Neural crest cell (in vitro differentiated cells): ENCODE measurements at places on chromosomes 7 and 10.

DNA sequence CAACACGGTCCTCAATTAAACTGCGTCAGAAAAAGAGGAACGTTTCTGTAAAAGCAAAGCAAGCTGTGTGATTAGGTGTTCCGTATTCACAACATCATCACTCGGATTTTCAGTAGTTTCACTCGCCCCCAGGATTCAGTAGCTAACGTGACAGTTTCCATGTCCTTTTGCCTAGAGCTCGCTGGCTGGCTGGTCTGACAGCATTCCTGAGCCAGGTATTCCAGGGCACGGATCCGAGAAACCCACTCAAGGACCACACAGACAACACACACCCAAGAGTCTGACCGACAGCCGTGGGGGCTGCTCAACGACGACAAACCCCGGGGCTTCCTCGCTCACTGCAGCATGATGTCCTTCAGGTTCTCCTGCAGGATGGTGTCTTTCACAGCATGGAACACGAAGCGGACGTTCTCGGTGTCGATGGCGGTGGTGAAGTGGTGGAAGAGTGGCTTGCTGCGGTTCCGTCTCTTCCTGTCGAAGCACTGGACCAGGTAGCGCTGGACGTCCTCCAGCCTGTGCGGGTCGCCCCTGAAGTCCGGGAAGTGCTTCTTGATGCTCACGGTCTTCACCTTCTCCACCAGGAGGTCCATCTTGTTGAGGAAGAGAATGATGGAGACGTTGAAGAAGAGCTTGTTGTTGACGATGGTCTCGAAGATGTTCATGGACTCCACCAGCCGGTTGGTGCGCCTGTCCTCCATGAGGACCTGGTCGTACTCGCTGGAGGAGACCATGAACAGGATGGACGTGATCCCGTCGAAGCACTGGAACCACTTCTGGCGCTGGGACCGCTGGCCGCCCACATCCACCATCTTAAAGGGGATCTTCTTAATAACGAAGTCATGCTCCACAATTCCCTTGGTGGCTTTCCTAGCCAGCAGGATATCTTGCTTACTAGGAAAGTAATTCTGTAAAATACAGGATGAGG, 43.1 kb downstream of the AMZ1 start:
- H3K4me1 ChIP-seq: peaks cover 19% of the 10 kb centered on the region
- H3K36me3 ChIP-seq: peaks cover 15% of the 10 kb centered on the region
- no peak overlapping the region for H3K4me3 ChIP-seq
- DNase-seq: no peak
- no peaks in the 10 kb centered on the region for H3K27me3 ChIP-seq

- DNase-seq: no peak
- H3K4me3 ChIP-seq: no peak overlapping the region
- peaks cover 17% of the 10 kb centered on the region for H3K4me1 ChIP-seq
- peaks cover 35% of the 10 kb centered on the region for H3K27me3 ChIP-seq
- no peaks in the 10 kb centered on the region for H3K36me3 ChIP-seq
- H3K27ac ChIP-seq: no peak overlapping the region
These were observed 4.9 kb downstream of the DKK1 start for GRCh38 chr10:52318822-52319464.

DNA sequence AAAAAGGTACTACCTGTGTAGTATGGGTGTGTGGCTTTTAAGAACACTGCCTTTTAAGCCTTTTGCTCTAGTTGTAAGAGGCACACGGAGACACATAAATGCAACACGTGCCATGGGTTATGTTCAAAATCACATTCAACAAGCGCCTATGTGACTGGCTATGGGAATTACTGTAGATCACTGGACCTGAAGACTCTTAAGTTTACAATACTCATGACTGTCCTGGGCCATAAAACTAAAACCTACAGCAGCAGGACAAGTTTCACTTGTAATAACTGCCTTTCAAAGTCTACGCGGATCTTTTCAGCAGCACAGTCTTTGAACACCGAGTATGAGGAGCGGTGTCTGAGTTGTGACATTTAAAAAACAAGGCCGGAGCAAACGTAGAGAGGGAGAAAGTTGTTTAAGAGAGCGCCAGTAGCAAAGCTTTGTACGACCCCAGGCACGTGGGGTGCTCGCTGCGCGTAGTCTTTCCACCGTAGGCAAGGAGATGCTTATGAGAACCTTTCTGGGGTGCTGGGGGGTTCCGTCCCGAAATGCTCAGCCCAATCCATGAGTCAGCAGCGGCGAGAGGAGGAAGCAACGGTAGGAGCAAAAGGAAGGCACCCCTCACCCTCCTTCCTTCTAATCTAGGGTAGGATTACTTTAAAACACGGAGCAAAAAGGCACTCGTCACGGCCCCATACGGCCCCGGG, 662 bp downstream of the DNAJC2 start:
- H3K4me1 ChIP-seq: peaks cover 46% of the 10 kb centered on the region
- H3K4me3 ChIP-seq: peak overlapping the region; percentile 98
- H3K27ac ChIP-seq: peak overlapping the region; percentile 97
- H3K36me3 ChIP-seq: peaks cover 14% of the 10 kb centered on the region
- DNase-seq: no peak
- H3K27me3 ChIP-seq: no peaks in the 10 kb centered on the region

- no peaks in the 10 kb centered on the region for H3K4me1 ChIP-seq
- DNase-seq: no peak
- H3K27ac ChIP-seq: no peak overlapping the region
- H3K27me3 ChIP-seq: no peaks in the 10 kb centered on the region
- no peaks in the 10 kb centered on the region for H3K36me3 ChIP-seq
- H3K4me3 ChIP-seq: no peak overlapping the region
These were observed 43.3 kb downstream of the STAM start for GRCh38 chr10:17687117-17687831.

DNA sequence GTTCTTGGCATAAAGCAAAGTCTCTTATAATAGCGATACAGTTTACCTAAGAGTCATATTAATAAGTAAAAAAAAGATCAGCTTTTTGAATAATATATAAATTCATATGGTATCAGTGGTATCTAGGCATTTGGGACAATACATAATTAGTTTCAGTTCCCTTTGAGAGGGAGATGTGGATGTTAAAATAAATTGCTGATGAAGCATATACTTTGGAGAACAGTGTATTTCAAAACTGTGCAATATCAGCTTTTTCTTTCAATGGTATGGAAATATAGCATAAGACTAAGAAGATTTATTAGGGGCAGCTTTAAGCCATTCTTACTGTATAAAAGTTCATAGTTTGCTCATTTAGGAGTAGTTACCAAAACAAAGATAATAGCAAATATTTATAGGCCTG, 35.5 kb downstream of the MDFIC start:
- H3K4me3 ChIP-seq: no peak overlapping the region
- H3K4me1 ChIP-seq: no peaks in the 10 kb centered on the region
- no peaks in the 10 kb centered on the region for H3K27me3 ChIP-seq
- DNase-seq: no peak
- no peak overlapping the region for H3K27ac ChIP-seq

GRCh38 chr10:79159785-79160184, 91.0 kb downstream of the ZMIZ1 start:
- DNase-seq: no peak
- H3K27me3 ChIP-seq: no peaks in the 10 kb centered on the region
- H3K27ac ChIP-seq: no peak overlapping the region
- no peak overlapping the region for H3K4me3 ChIP-seq

DNA sequence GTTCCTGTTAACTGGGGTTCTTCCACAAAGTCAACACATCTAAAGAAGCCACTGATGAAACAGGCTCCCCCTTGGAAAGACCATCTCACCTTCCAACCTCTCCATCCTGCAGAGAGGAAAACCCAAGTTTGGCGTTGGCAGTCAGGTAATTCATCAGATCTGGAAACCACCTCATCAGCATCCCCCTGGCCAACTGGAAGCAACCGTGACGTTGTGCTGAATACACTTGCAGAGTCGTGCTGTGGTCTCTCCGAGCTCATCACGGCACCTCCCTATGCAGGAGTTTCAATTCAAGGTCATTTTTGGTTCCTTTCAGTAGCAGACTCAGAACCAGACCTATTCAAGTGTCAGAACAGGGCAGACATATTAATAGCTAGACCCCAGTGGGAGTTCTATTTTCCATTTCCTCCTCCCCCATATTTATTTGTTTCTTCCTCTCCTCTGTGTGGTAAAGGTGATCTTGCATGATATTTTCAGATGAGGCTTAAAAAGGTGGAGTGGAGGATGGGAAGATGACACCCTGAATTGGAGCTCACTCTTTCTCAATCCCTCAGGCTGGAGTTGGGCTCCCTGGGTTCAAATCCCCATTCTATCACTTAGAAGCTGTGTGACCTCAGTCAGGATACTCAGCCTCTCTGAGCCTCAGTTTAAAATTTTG, 149.1 kb upstream of the ADO start:
- peaks cover 9% of the 10 kb centered on the region for H3K4me1 ChIP-seq
- H3K4me3 ChIP-seq: no peak overlapping the region
- no peak for DNase-seq

GRCh38 chr7:55073976-55074528, 55.2 kb downstream of the EGFR start:
- H3K27me3 ChIP-seq: peaks cover 2% of the 10 kb centered on the region
- DNase-seq: no peak
- peaks cover 14% of the 10 kb centered on the region for H3K4me1 ChIP-seq
- H3K4me3 ChIP-seq: no peak overlapping the region
- H3K27ac ChIP-seq: no peak overlapping the region

DNA sequence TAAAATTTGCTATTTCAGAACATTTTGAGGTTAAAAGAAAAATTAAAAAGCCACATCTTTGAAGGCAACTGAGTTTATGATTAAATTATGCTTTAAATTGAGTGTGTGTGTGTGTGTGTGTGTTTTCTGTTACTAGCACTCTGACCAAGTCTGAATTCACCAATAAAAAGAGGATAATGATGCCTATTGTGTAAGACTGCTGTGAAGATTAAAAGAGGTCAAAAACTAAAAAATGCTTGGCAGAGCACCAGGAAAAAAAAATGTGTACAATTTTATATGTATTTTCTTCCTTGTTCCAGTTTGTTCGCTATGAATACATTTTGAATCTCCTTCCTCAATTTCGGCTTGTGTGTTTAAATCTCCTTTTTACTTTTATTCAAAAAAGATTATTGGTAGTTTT, 316.6 kb upstream of the MAGI2 start:
- H3K4me1 ChIP-seq: peaks cover 10% of the 10 kb centered on the region
- no peak overlapping the region for H3K27ac ChIP-seq
- H3K36me3 ChIP-seq: no peaks in the 10 kb centered on the region
- DNase-seq: no peak
- no peaks in the 10 kb centered on the region for H3K27me3 ChIP-seq
- H3K4me3 ChIP-seq: no peak overlapping the region

GRCh38 chr7:85065888-85066485, 120.9 kb downstream of the SEMA3D start:
- peaks cover 39% of the 10 kb centered on the region for H3K4me1 ChIP-seq
- H3K27me3 ChIP-seq: no peaks in the 10 kb centered on the region
- no peak overlapping the region for H3K4me3 ChIP-seq
- H3K36me3 ChIP-seq: peaks cover 9% of the 10 kb centered on the region

DNA sequence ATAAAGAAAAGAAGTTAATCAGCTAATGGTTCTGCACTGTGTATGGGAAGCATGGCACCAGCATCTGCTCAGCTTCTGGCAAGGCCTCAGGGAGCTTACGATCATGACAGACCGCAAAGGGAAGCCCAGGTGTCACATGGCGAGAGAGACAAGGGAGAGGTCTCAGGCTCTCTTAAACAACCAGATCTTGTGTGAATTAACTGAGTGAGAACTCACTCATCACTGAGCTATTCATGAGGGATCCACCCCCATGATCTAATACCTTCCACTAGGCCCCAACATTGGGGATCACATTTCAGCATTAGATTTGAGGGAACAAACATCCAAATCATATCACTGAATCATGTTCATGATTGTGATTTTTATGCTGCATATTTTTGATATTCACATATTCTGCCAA, 5.8 kb downstream of the USP54 start:
- no peaks in the 10 kb centered on the region for H3K27me3 ChIP-seq
- DNase-seq: no peak
- H3K4me3 ChIP-seq: no peak overlapping the region

- H3K27me3 ChIP-seq: no peaks in the 10 kb centered on the region
- no peak overlapping the region for H3K4me3 ChIP-seq
- no peak overlapping the region for H3K27ac ChIP-seq
- H3K4me1 ChIP-seq: no peaks in the 10 kb centered on the region
- no peak for DNase-seq
These were observed 109.4 kb downstream of the TMEM26 start for GRCh38 chr10:61343796-61344195.

DNA sequence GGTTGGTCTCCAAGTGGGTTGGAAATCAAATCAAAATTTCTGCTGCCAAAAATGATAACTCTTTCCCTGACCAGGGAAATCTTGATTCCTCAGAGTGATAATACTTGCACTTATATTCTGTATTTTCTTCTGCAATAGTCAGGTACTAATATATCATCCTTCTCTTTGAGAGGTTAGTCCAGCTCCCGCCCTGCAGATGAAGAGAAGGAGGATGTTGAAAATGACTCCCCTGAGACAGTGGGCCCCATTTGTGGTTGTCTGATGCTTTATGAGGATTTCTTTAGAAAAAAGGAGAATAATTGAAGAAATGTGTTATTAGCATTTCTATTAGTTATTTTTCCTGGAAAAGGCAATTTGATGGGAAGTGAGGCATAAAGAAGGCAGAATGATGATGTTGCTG, 213.0 kb downstream of the SEC23IP start:
- no peak overlapping the region for H3K4me3 ChIP-seq
- H3K27ac ChIP-seq: no peak overlapping the region
- H3K27me3 ChIP-seq: peaks cover 3% of the 10 kb centered on the region
- H3K4me1 ChIP-seq: no peaks in the 10 kb centered on the region
- DNase-seq: no peak

DNA sequence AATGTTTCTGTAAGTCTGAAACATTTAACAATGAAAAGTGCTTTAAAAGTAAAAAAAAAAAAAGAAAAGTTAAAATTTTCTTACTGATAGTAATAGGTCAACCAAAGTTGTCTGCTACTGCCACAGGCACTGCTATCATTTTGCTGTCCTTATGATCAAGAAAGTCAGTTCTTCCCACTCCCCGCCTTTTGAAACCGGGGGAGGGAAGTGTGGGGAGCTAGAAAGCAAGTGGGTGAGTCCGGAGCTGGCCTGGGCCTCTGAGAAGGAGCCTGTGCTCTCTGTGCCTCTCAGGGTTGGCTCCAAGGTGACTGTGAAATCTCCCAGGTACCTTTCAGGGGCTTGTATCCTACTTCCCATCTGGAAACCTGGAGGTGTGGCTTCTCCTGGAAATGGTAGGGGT, 7.3 kb downstream of the C7orf57 start:
- peaks cover 26% of the 10 kb centered on the region for H3K27me3 ChIP-seq
- no peaks in the 10 kb centered on the region for H3K36me3 ChIP-seq
- H3K27ac ChIP-seq: no peak overlapping the region
- H3K4me1 ChIP-seq: peaks cover 4% of the 10 kb centered on the region

GRCh38 chr10:58351616-58352578, 17.1 kb downstream of the UBE2D1 start:
- no peak for DNase-seq
- H3K4me3 ChIP-seq: no peak overlapping the region
- H3K27me3 ChIP-seq: no peaks in the 10 kb centered on the region
- H3K27ac ChIP-seq: peak overlapping the region; percentile 63
- H3K4me1 ChIP-seq: peaks cover 21% of the 10 kb centered on the region

GRCh38 chr10:58963723-58964124, 212.7 kb upstream of the PHYHIPL start:
- peak overlapping the region; percentile 97 for H3K27ac ChIP-seq
- DNase-seq: peak; percentile 38
- no peaks in the 10 kb centered on the region for H3K36me3 ChIP-seq
- no peaks in the 10 kb centered on the region for H3K27me3 ChIP-seq
- H3K4me3 ChIP-seq: peak overlapping the region; percentile 65

GRCh38 chr7:157405914-157406810, 69.4 kb downstream of the DNAJB6 start:
- H3K27ac ChIP-seq: no peak overlapping the region
- H3K4me1 ChIP-seq: no peaks in the 10 kb centered on the region
- no peak for DNase-seq
- no peaks in the 10 kb centered on the region for H3K27me3 ChIP-seq
- H3K36me3 ChIP-seq: peaks cover 3% of the 10 kb centered on the region
- no peak overlapping the region for H3K4me3 ChIP-seq
